ENCODE measurements at places on chromosomes 4 and X.
A peak's percentile ranks its signal among the peaks of the same experiment; 100 is the strongest.

DNA sequence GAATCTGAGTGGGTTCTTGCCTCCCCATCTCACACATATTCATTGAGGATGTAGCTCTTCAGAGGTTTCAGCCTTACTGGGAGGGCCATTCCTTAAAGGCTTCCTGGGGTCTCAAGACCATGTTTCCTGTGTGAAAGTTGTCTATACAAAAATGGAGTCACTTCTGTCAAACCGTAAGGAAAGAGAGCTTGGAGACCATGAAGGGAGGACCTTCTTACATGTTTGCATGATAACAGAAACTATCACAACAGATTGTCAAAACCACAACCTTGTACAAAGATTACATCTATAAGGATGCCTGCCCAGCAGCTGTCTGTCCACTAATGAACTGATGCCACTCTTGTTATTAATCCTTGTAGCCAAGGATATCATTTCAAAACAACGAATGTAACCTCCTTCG lies 139.3 kb downstream of the PDE5A start:
- peaks cover 11% of the 10 kb centered on the region for H3K36me3 ChIP-seq
- no peaks in the 10 kb centered on the region for H3K4me1 ChIP-seq
- no peak overlapping the region for H3K27ac ChIP-seq
- DNase-seq, result no peak
- no peak overlapping the region for H3K4me3 ChIP-seq

- H3K27ac ChIP-seq, result no peak overlapping the region
- H3K4me1 ChIP-seq, result no peaks in the 10 kb centered on the region
- H3K36me3 ChIP-seq, result no peaks in the 10 kb centered on the region
- DNase-seq, result no peak
- H3K4me3 ChIP-seq, result no peak overlapping the region
Measured at GRCh38 chr4:47155919-47156318, 124.6 kb downstream of the GABRB1 start.

- no peak overlapping the region for H3K4me3 ChIP-seq
- H3K4me1 ChIP-seq, result peaks cover 30% of the 10 kb centered on the region
- H3K27me3 ChIP-seq, result no peaks in the 10 kb centered on the region
- no peak for DNase-seq
Measured at GRCh38 chr4:127997534-127998388, 32.6 kb downstream of the ABHD18 start.

DNA sequence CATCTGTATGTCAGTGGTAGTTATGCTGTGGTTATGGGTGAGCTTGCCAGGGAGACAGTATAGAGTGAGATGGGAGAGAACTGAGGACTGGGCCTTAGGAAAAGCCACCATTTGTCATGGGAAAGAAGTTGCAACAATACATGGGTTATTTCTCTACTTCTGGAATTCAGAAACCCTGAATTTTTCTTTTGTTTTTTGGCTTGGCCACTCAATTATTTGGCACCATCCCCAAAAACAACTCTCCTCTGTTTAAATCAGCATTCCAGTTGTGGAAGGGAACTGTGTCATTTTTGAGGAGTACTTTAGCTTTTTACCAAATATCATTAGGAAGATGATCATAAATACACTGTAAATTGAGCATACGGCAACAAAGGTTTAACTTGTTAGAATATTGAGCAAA lies 41.1 kb upstream of the ACSL4 start:
- no peak overlapping the region for H3K4me3 ChIP-seq
- H3K27ac ChIP-seq, result no peak overlapping the region
- H3K36me3 ChIP-seq, result no peaks in the 10 kb centered on the region

DNA sequence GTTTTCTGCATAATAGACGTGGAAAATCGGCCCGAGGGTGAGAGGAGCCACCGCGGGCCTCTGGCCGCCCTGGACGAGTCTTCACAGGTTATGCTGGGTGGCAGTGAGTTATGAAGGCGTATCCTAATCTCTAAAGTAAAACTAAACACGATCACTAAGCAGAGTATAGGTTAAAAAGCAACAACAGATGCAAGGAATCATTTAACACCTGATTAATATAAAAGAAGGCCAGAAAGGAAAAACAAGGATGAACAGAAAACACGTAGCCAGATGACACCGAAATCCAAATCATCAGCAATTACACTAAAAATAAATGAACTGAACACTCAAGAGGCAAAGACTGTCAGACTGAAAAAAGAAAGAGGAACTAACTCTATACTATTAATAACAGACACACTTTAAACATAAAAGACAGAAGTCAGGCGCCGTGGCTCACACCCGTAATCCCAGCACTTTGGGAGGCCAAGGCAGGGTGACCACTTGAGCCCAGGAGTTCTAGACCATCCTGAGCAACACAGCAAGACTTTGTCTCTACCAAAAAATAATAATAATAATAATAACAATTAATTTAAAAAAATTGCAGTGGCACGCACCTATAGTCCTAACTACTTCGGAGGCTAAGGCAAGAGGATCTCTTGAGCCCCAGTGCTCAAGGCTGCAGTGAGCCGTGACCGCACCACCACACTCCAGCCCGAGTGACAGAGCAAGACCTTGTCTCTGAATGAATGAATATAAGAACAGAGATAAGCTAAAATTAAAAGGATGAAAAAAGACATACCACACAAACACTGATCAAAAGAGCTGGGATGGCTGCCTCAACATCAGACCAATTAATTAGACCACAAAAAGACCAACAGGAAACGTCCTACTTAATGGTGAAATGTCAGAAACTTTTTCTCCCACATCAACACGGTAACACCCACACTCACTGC lies 30.0 kb downstream of the CTBP1 start:
- H3K4me1 ChIP-seq, result peaks cover 39% of the 10 kb centered on the region
- H3K36me3 ChIP-seq, result peaks cover 51% of the 10 kb centered on the region
- H3K4me3 ChIP-seq, result peak overlapping the region; percentile 64
- DNase-seq, result no peak

DNA sequence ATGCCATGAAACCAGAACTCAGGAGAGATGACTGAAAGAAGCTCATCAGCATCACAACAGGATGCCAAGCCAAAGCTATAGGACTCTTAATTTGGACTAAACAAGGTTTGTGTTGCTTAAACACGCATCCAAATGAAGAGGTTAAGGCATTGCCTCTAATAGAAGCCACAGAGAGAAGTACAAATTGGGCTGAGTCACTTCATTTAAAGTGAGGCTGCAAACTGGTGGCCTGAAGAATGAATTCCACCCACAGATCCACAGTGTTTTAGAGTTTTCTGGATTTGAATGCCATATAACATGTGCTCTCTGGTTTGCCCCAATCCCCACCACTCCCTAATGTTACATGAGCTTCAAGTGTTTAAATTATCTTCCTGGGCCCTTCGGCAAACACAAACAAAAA lies 103.5 kb downstream of the FIP1L1 start:
- H3K27ac ChIP-seq, result no peak overlapping the region
- no peak overlapping the region for H3K4me3 ChIP-seq
- no peak for DNase-seq
- no peaks in the 10 kb centered on the region for H3K4me1 ChIP-seq

GRCh38 chr4:52951016-52951415 lies 88.9 kb downstream of the RASL11B start:
- H3K4me3 ChIP-seq, result no peak overlapping the region
- no peak for DNase-seq
- no peaks in the 10 kb centered on the region for H3K27me3 ChIP-seq
- no peak overlapping the region for H3K27ac ChIP-seq

GRCh38 chr4:7451800-7452199 lies 17.1 kb upstream of the PSAPL1 start:
- no peak overlapping the region for H3K4me3 ChIP-seq
- H3K27me3 ChIP-seq, result no peaks in the 10 kb centered on the region
- H3K4me1 ChIP-seq, result no peaks in the 10 kb centered on the region
- no peak for DNase-seq
- no peaks in the 10 kb centered on the region for H3K36me3 ChIP-seq

- H3K4me1 ChIP-seq, result peaks cover 8% of the 10 kb centered on the region
- H3K27me3 ChIP-seq, result peaks cover 11% of the 10 kb centered on the region
- H3K27ac ChIP-seq, result no peak overlapping the region
- no peak for DNase-seq
- peak overlapping the region; percentile 84 for H3K4me3 ChIP-seq
- no peaks in the 10 kb centered on the region for H3K36me3 ChIP-seq
Measured at GRCh38 chrX:134172588-134173259, 64.3 kb upstream of the CCDC160 start.

- no peak overlapping the region for H3K4me3 ChIP-seq
- no peak overlapping the region for H3K27ac ChIP-seq
- no peaks in the 10 kb centered on the region for H3K36me3 ChIP-seq
- DNase-seq, result no peak
- H3K27me3 ChIP-seq, result no peaks in the 10 kb centered on the region
Measured at GRCh38 chrX:9434051-9434550, 30.8 kb upstream of the TBL1X start.

DNA sequence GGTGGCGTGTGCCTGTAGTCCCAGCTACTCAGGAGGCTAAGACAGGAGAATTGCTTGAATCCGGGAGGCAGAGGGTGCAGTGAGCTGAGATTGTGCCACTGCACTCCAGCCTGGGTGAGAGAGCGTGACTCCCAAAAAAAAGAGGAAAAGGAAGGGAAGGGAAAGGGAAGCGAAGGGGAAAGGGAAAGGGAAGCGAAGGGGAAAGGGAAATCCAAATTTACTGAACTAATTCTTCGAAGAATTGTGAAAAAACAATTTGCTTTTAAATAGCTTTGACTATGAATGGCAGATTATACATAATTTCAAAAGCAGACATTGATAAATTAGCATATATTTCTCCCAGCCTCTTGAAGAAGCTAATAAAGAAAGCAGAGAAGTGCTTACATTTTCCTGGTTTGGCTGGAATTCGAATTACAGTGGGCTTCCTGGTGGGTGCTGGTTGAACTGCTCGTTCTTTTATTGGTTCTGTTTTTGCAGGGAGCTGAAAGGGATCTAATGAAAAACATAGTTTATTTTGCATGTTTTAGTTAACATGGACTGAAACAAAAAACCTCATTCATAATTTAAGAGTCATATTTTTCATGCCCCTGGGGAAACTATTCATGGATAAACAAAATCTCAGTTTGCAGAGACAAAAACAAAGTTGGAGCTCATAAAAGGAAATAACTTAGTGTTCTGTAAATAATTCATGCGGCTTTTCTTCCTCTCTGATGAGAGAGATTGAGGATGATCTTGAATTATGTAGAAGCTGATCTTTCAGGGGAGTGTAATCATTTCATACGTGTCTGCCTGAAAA lies 66.0 kb downstream of the RPS3A start:
- no peaks in the 10 kb centered on the region for H3K4me1 ChIP-seq
- H3K27me3 ChIP-seq, result peaks cover 36% of the 10 kb centered on the region
- DNase-seq, result no peak
- H3K36me3 ChIP-seq, result no peaks in the 10 kb centered on the region

GRCh38 chr4:24260133-24260715 lies 324.1 kb downstream of the DHX15 start:
- no peak overlapping the region for H3K27ac ChIP-seq
- DNase-seq, result no peak
- no peaks in the 10 kb centered on the region for H3K27me3 ChIP-seq
- H3K4me3 ChIP-seq, result no peak overlapping the region
- H3K4me1 ChIP-seq, result no peaks in the 10 kb centered on the region

DNA sequence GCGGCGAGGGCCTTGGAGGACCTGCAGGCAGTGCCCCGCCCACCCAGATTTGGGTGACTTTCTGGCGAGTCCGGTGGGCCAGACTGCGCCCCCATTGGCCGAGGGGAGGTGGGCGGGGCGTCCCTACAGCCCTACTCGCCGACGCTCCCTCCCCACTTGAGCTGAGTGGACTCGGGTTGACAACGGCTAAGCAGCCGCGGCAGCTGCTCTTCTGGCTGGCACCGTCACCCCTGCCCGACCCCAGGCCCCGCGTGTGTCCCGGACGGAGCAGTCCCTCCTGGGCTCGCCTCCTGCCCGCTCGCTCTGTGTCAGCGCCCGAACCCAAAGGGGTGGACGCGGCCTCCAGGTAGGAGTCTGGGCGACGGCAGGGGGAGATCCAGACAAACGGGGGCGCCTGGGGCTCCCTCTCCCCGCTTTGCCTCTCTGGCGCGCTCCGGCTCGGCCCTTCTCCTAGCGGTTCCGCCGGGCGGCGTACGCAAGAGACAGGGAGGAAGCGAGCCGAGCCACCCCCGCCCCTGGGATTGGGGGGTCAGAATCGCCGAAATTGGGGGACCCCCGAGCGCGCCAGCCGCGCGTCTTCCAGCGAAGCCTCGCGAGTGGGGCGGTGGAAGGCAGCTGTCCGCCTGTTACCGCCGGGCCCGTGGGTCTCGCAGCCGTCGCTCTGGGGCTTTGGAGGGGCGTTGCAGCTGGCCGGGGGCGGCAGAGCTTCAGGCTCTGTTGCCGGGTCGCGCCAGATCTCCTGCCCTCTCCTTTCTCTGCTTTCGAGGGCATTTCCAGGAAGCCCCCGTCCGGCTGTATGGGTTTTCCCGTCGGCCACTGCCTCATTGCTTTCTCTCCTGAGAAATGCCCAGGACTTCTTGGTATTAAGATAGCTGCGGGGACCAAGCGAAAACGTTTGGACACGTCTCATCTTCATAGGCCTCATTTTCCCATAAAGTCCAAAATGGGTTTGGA lies 46.3 kb downstream of the STARD8 start:
- H3K36me3 ChIP-seq, result no peaks in the 10 kb centered on the region
- peak overlapping the region; percentile 44 for H3K27ac ChIP-seq
- no peaks in the 10 kb centered on the region for H3K4me1 ChIP-seq
- DNase-seq, result no peak

DNA sequence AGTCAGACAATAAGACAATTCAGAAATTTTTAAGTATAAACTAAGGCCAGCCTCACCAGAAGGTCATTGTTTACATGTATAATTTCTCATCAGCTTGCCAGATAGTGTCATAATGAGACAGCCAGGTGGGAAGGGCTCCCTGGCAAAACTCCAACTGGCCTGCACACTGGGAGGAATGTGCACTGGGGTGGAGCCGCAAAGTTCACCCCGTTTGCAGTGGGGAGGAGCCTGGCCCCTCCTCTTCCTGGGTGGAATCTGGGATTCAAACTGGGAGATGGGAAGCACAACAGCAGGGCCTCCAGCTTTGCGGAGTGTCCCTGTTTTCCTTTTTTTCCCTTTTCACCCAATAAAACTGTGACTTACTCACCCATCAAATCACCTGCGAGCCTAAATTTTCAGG lies 329.9 kb downstream of the SMARCA1 start:
- no peaks in the 10 kb centered on the region for H3K4me1 ChIP-seq
- H3K36me3 ChIP-seq, result no peaks in the 10 kb centered on the region
- no peaks in the 10 kb centered on the region for H3K27me3 ChIP-seq
- no peak overlapping the region for H3K4me3 ChIP-seq
- no peak for DNase-seq

Data from effector memory CD8-positive, alpha-beta T cell (primary cell).